Vagina (tissue), 2 donors: ENCODE measurements at places on chromosomes 13 and 19. TPM values are rescaled to one million over a fixed set of nuclear protein-coding genes. Genes with fewer than 3 reads are reported as not detected.

The USPL1 gene
- 18.4 TPM for total RNA-seq

The NOTCH3 gene
- 76.6 TPM for total RNA-seq

The ZNF154 gene
- 2.2 TPM for total RNA-seq

The MUC16 gene
- under 0.01 TPM for total RNA-seq

The PRX gene
- total RNA-seq = 3.2 TPM

The KIR3DL1 gene
- not detected for total RNA-seq

The AXL gene
- total RNA-seq = 53.5 TPM
